IPS DF 6.9 (cell line): ENCODE measurements at places on chromosomes 1 and 21.

DNA sequence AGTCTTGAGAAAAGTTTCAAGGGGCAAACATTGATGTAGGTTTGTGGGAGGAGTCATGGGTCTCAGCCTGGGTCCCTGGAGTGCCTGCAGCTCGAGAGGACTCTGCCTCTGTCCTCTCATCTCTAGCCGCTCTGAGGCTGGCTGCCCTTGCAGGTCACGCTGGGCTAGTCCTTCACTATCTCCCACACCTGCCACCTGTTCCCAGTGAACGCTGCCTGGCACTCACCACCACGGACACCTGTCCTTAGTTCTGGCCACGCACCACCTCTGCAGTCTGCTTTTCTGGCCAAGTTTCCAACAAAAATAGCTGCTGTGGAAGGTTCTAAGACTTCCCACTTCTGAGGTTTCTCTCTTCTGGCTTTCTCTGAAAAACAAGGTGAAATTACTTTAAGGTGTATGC is 52.5 kb downstream of the SH3BGR start:
- H3K27me3 ChIP-seq = no peaks in the 10 kb centered on the region
- no peak for DNase-seq
- H3K36me3 ChIP-seq = no peaks in the 10 kb centered on the region

GRCh38 chr1:12339811-12340543 is 110.1 kb downstream of the VPS13D start:
- H3K4me1 ChIP-seq = no peaks in the 10 kb centered on the region
- no peak overlapping the region for H3K27ac ChIP-seq
- DNase-seq = no peak
- no peaks in the 10 kb centered on the region; the same call in 1 of the 2 replicates for H3K36me3 ChIP-seq

DNA sequence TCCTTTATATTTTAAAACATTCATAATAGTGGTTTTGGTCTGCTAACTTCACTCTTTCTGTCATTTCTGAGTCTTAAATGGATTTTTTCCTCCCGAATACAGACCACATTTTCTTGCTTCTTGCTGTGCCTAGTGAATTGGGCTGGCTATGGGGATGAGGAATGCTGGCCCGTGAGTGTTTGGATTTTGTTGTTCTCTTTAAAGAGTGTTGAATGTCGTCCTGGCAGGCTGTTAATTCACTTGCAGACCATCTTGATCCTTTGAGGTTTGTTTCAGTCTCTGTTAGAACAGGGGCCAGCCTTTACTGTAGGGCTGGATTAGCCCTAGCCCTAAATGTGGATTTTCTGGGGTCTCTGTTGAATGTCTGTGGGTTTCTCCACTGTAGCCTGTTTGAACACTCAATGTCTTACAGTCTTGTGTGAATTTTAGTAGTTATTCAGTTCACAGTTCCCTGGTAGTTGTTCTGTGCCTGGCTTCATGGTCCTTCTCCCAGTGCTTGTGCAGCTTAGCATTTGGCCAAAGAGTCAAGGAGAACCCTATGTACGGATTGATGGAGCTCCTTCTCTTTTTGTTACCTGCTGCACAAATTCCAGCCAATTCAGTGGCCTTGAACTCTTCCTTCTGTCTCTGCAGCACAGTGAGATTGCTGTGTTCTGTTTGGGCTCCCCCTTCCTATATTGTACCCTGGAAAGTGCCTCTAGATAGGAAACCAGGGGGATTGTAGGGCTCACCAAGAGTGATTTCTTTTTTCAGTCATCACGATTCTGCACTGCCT is 95.7 kb downstream of the DYRK1A start:
- no peak overlapping the region for H3K4me3 ChIP-seq
- H3K27ac ChIP-seq = no peak overlapping the region
- no peak for DNase-seq
- H3K4me1 ChIP-seq = peaks cover 2% of the 10 kb centered on the region; the same call in 1 of the 2 replicates
- no peaks in the 10 kb centered on the region for H3K27me3 ChIP-seq

DNA sequence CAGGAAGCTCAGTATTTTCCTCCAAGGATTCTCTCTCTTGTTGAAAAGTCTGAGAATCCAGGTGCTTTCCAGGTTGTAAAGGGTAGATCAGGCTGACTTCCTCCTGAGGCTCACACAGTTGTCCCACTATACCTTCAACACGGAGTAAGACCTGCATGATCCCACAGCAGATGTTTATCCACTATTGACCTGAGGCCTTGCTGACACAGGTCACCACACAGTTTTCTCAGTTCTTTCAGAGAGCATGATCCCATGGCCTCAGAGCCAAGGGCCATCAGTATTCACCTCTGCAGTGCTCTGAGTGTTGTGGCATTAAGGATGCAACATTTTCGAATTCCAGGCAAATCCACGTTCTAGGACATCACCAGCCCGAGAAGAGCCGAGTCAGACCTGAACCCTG is 60.5 kb upstream of the ABCD3 start:
- H3K4me1 ChIP-seq = no peaks in the 10 kb centered on the region
- H3K27ac ChIP-seq = no peak overlapping the region
- DNase-seq = no peak
- H3K4me3 ChIP-seq = no peak overlapping the region

- H3K27me3 ChIP-seq = no peaks in the 10 kb centered on the region
- no peak for DNase-seq
- H3K36me3 ChIP-seq = no peaks in the 10 kb centered on the region
- no peak overlapping the region for H3K27ac ChIP-seq
- no peak overlapping the region for H3K4me3 ChIP-seq
These were observed 71.4 kb downstream of the MRPL39 start for GRCh38 chr21:25535849-25536248.

- peaks cover 5% of the 10 kb centered on the region; the same call in 1 of the 2 replicates for H3K4me1 ChIP-seq
- no peaks in the 10 kb centered on the region for H3K27me3 ChIP-seq
- no peak overlapping the region for H3K4me3 ChIP-seq
- no peak overlapping the region for H3K27ac ChIP-seq
These were observed 11.6 kb downstream of the SUCO start for GRCh38 chr1:172544481-172545104.

DNA sequence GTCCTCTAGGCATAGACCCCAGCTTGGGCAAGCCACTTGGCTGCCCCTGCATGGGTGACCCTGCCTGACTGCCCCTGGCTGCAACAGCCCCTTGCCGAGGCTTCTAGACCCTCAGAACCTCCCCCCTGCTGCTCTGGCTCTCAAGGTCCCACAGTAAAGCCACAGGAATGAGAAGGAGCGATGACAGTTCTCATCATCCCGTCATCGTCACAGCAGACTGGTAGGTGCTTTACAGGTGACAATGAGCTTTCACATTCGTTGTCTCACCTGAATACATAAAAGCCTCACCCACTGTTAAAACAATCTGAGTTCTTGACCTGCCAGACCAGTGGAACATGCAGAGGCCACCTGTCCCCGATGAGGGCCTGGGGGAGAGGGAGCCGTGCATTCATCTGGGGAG is 36.0 kb upstream of the GPR157 start:
- H3K27me3 ChIP-seq = no peaks in the 10 kb centered on the region
- H3K4me3 ChIP-seq = no peak overlapping the region
- no peak overlapping the region for H3K27ac ChIP-seq
- H3K4me1 ChIP-seq = peaks cover 8% of the 10 kb centered on the region
- H3K36me3 ChIP-seq = no peaks in the 10 kb centered on the region; the same call in 1 of the 2 replicates

GRCh38 chr1:204398197-204399125 is 13.2 kb downstream of the PPP1R15B start:
- no peak overlapping the region for H3K4me3 ChIP-seq
- peak; percentile 74 for DNase-seq
- H3K27me3 ChIP-seq = no peaks in the 10 kb centered on the region
- no peaks in the 10 kb centered on the region for H3K4me1 ChIP-seq
- H3K36me3 ChIP-seq = no peaks in the 10 kb centered on the region
- no peak overlapping the region for H3K27ac ChIP-seq

GRCh38 chr1:198157847-198158725 is 1.3 kb downstream of the NEK7 start:
- DNase-seq = no peak
- no peaks in the 10 kb centered on the region for H3K36me3 ChIP-seq
- no peaks in the 10 kb centered on the region for H3K4me1 ChIP-seq
- no peak overlapping the region for H3K27ac ChIP-seq

GRCh38 chr21:44438531-44439210 is 16.6 kb upstream of the LRRC3 start:
- H3K4me1 ChIP-seq = no peaks in the 10 kb centered on the region
- H3K27ac ChIP-seq = no peak overlapping the region
- H3K36me3 ChIP-seq = no peaks in the 10 kb centered on the region; the same call in 1 of the 2 replicates
- H3K27me3 ChIP-seq = no peaks in the 10 kb centered on the region
